IMR-90 (cell line): ENCODE measurements at places on chromosomes 6 and 20. TPM values are rescaled to one million over a fixed set of nuclear protein-coding genes. Genes with fewer than 3 reads are reported as not detected.
A peak's percentile ranks its signal among the peaks of the same experiment; 100 is the strongest.

The TBXT gene
- total RNA-seq = not detected in 2 replicates

The CLPSL1 gene
- total RNA-seq = not detected in 2 replicates

DNA sequence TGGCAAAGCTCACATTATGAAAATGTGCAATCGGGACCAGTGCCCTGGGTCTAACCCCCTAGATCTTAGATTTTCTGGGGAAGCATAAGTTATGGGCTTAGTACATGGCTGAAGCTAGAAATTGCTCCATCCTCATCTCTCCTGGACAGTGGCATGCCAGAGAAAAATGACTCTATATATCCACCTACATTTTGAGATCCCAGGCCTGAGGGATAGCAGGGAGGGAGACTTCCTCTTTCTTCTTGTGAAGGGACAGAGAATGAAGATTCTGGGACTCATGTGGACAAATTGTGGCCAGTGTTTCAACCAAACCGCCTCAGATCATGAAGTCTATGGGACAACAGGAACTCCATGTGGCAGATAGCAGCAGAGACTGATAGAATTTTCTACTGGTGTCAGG lies 35.4 kb downstream of the GSTA2 start:
- H3K27me3 ChIP-seq = no peaks in the 10 kb centered on the region; the same call in 1 of the 2 replicates
- H3K4me3 ChIP-seq = no peak overlapping the region
- no peaks in the 10 kb centered on the region; the same call in 1 of the 2 replicates for H3K4me1 ChIP-seq
- no peaks in the 10 kb centered on the region for H3K36me3 ChIP-seq

GRCh38 chr20:32415494-32415893 lies 57.4 kb downstream of the ASXL1 start:
- H3K36me3 ChIP-seq = no peaks in the 10 kb centered on the region
- no peak overlapping the region for H3K4me3 ChIP-seq
- H3K27ac ChIP-seq = no peak overlapping the region
- no peak for DNase-seq

GRCh38 chr20:63645218-63645617 lies 8.0 kb downstream of the STMN3 start:
- no peaks in the 10 kb centered on the region for H3K27me3 ChIP-seq
- H3K4me3 ChIP-seq = no peak overlapping the region
- no peak for DNase-seq
- no peak overlapping the region for H3K27ac ChIP-seq
- no peaks in the 10 kb centered on the region for H3K4me1 ChIP-seq

DNA sequence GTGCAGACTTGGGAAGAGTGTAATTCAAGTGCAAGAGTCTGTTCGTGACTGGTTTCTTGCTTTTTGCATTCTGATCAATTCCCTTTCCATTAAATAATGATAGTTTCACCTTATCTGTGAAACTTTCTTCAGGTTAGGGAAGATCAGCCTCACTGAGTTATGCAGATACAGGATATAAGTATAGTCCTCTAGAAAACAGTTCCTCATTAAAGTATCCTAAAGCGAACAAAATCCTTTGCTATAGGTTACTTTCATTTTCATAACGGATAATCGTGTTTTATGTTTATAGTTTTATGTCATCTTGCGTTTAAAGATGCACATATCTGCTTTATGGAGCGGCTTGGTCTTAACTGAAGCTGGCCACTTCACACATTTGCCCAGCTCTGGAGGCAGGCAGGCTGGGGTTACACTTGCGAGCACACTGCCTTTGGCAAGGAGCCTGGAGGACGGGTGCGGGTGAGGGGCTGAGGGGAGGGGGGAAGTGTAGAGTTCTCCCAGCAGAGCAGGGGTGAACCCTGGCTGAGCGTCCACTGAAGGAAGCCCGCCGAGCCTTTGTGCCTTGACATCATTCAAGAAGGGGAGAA lies 123.5 kb upstream of the IFNGR1 start:
- H3K27ac ChIP-seq = no peak overlapping the region
- DNase-seq = no peak
- H3K4me1 ChIP-seq = no peaks in the 10 kb centered on the region
- no peaks in the 10 kb centered on the region for H3K36me3 ChIP-seq
- peaks cover 18% of the 10 kb centered on the region for H3K27me3 ChIP-seq

DNA sequence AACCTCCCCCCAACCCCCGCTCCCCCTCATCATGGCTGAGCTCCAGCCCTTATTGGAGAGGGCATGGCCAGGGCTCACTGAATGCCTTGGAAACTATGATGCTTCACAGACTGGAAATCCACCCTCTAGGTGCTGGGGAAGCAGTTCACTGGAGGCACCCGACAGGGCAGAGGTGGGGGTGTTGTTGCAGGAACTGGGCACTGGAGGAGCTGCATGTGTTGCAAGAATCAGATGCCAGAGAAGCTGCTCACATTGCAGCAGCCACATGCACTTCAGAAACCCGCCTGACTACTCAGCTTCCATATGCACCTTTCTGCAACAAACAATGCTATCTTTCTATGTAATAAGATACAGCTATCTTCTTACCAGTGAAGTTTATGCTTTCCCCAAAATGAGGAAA lies 7.9 kb upstream of the TBPL1 start:
- H3K27me3 ChIP-seq = no peaks in the 10 kb centered on the region
- H3K4me1 ChIP-seq = no peaks in the 10 kb centered on the region
- H3K36me3 ChIP-seq = no peaks in the 10 kb centered on the region
- H3K27ac ChIP-seq = no peak overlapping the region
- DNase-seq = peak; percentile 29
- H3K4me3 ChIP-seq = no peak overlapping the region
